ENCODE measurements at places on chromosomes 2 and 18. TPM values are rescaled to one million over a fixed set of nuclear protein-coding genes. Genes with fewer than 3 reads are reported as not detected.

The PLEKHH2 gene
- total RNA-seq: 0.33 TPM

The VRK2 gene
- total RNA-seq: 44.1 TPM

The POTEI gene
- 0.48 TPM for total RNA-seq

The TCF7L1 gene
- total RNA-seq: 8.3 TPM

The IL1A gene
- total RNA-seq: 0.57 TPM

The SCLY gene
- total RNA-seq: 11.1 TPM

The POMC gene
- 0.98 TPM for total RNA-seq

The IL1RL1 gene
- total RNA-seq: 31.0 TPM

The KCTD1 gene
- 13.6 TPM for total RNA-seq

The ZNF804A gene
- 0.33 TPM for total RNA-seq

The EFEMP1 gene
- total RNA-seq: 6,170 TPM

The INSIG2 gene
- 14.8 TPM for total RNA-seq

The SYT4 gene
- total RNA-seq: not detected

The UGT1A10 gene
- not detected for total RNA-seq

The EMILIN2 gene
- total RNA-seq: 4.6 TPM

The ARHGEF4 gene
- total RNA-seq: under 0.01 TPM

The GFPT1 gene
- 30.3 TPM for total RNA-seq

The KCNIP3 gene
- 0.48 TPM for total RNA-seq

The MALL gene
- total RNA-seq: 130 TPM

The COL5A2 gene
- total RNA-seq: 107 TPM

The TMEM182 gene
- 0.48 TPM for total RNA-seq

The EVX2 gene
- total RNA-seq: not detected

The RNF125 gene
- total RNA-seq: 4.8 TPM

The ZNF521 gene
- total RNA-seq: 324 TPM

The CCL20 gene
- total RNA-seq: 0.98 TPM

The GALNT14 gene
- not detected for total RNA-seq

The SGPP2 gene
- total RNA-seq: not detected

The DNAH6 gene
- under 0.01 TPM for total RNA-seq

The MBD1 gene
- 65.4 TPM for total RNA-seq

The PLB1 gene
- 0.33 TPM for total RNA-seq

The ASB18 gene
- total RNA-seq: not detected

The ADRA2B gene
- total RNA-seq: not detected

The ROCK1 gene
- 38.2 TPM for total RNA-seq

The KCNS3 gene
- 0.65 TPM for total RNA-seq

The UCN gene
- 0.38 TPM for total RNA-seq

The SIGLEC15 gene
- 0.19 TPM for total RNA-seq

The IL36A gene
- total RNA-seq: not detected

The DLGAP1 gene
- 0.10 TPM for total RNA-seq

The IHH gene
- 0.33 TPM for total RNA-seq

The SMYD1 gene
- not detected for total RNA-seq

The DSC1 gene
- total RNA-seq: not detected

The DLX1 gene
- 0.29 TPM for total RNA-seq

The ALLC gene
- total RNA-seq: not detected

The TUBA3E gene
- not detected for total RNA-seq

The HOXD11 gene
- not detected for total RNA-seq

The PLCL1 gene
- total RNA-seq: 7.3 TPM

The INPP5D gene
- 26.1 TPM for total RNA-seq

The SERPINB3 gene
- total RNA-seq: not detected

The DNAH7 gene
- total RNA-seq: under 0.01 TPM

The ACMSD gene
- not detected for total RNA-seq

The MATN3 gene
- total RNA-seq: 1.4 TPM

The ADAM23 gene
- total RNA-seq: 4.5 TPM

The LIPG gene
- total RNA-seq: 80.9 TPM

The NT5C1B gene
- total RNA-seq: not detected

Data from vein endothelial cell (primary cell).